ENCODE measurements at places on chromosomes 7 and 10.

- no peak overlapping the region for H3K27ac ChIP-seq
- no peak overlapping the region for H3K4me3 ChIP-seq
- H3K4me1 ChIP-seq = peaks cover 11% of the 10 kb centered on the region
Observed at GRCh38 chr7:20220921-20221547, 3.9 kb upstream of the MACC1 start.

DNA sequence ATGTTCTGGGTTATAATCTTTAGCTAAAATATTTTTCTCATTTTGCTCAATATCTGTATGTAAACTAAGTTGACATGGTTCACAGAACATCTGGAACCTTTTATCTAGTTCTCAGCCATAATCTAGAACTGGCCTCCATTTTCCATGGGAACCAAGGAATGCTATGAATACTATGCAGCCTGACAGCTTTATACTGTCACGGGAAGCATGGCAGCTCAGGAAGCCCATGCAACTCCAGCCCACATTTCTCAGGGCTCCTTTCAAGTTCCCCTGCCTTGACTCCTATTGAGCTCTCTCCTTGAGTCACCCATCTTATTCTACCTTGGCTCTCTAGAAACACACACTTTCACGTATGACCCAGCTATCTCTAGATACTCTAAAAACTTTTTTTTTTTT is 36.6 kb upstream of the PRKAR2B start:
- H3K27me3 ChIP-seq = no peaks in the 10 kb centered on the region
- peaks cover 1% of the 10 kb centered on the region for H3K4me1 ChIP-seq
- no peak overlapping the region for H3K4me3 ChIP-seq
- H3K36me3 ChIP-seq = no peaks in the 10 kb centered on the region
- DNase-seq = no peak

DNA sequence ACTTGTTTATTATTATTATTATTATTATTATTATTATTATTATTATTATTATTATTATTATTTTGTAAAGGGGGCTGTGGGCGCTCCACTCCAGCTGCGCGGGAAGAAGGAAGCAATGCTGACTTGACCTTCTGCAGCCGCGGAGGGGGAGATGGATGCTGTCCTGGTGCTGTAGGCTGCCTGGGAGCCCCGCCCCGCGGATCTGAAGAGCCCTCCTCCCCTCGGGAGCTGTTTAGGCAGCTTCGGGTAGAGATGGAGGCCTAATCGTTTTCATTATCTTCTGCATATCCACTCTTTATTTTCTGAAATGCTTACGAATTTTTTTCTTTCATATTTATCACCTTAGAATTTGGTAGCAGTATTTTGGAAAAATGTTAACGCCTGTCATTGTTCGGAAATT is 101.2 kb upstream of the KLF6 start:
- no peak overlapping the region for H3K4me3 ChIP-seq
- no peak overlapping the region for H3K27ac ChIP-seq

DNA sequence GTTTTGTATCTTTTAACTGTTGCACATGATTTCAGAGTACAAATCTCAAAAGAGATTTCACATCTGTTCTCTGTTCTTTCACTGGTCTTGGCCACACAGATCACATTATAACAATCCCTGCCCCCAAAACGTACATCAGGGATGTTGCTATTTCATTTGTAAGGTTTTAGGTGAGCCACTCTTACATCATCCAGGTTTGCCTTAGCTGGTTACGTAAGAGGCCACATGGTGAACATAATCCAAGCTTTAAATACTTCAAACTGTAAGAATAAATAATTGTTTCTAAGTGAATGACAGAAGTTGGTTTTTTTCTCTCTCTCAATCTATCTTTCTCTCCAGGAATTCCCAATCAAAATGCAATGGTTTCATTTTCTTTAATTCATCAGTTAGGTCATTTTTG is 245.9 kb upstream of the HGF start:
- no peak for DNase-seq
- H3K36me3 ChIP-seq = no peaks in the 10 kb centered on the region
- H3K4me3 ChIP-seq = no peak overlapping the region
- no peak overlapping the region for H3K27ac ChIP-seq

GRCh38 chr7:76201732-76202665 is at the start of gene SRRM3:
Gene SRRM3, plus strand, starts transcription at chr7:76201896. Its CDS starts 33,171 bp downstream, at chr7:76235067.
- DNase-seq = peak; percentile 80
- no peak within 1 kb of the TSS for H3K27ac ChIP-seq
- no peak within 1 kb of the TSS for H3K4me3 ChIP-seq

DNA sequence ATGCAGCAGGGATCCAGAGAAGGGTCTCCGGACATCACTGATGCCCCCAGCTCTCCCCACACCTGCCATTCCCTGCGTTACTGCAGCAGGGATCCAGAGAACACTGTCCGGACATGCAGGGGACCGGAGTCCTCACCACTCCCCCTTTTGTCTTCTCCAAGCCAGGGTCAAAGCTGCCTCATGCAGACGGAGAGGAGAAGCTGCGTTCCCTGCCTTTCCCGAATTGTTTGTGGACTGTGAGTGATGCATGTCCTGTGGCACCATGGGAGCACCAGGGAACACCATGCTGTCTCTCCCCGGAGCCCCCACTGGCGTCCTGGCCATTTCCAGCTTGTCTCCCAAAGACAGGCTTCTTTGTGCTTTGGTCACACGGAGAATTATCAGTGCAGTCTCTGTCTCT is 599.7 kb downstream of the PTPRN2 start:
- no peaks in the 10 kb centered on the region for H3K36me3 ChIP-seq
- H3K27me3 ChIP-seq = no peaks in the 10 kb centered on the region
- H3K27ac ChIP-seq = no peak overlapping the region
- no peak for DNase-seq
- H3K4me3 ChIP-seq = no peak overlapping the region
- no peaks in the 10 kb centered on the region for H3K4me1 ChIP-seq

GRCh38 chr7:41576166-41576565 is 126.7 kb downstream of the INHBA start:
- H3K4me1 ChIP-seq = no peaks in the 10 kb centered on the region
- H3K27me3 ChIP-seq = peaks cover 9% of the 10 kb centered on the region
- no peak overlapping the region for H3K4me3 ChIP-seq
- no peak overlapping the region for H3K27ac ChIP-seq

- DNase-seq = no peak
- H3K27me3 ChIP-seq = no peaks in the 10 kb centered on the region
Observed at GRCh38 chr10:47146572-47146971, 153.4 kb upstream of the GDF10 start.

DNA sequence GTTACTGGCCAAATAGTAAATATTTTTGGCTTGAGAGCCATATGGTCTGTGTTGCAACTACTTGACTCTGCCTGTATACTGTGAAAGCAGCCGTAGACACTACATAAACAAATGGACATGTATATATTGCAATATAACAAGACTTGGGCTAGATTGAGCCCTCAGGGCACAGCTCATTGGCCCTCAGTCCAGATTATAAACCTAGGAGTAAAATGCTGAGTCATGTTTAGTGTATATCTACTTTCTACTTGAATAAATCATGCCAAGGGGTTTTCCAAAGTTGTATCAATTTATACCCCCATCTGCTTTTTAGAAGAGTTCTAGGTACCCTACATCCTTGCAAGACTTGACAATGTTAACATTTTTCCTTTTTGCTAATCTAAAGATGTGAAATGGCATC is 27.4 kb upstream of the POU6F2 start:
- no peak overlapping the region for H3K27ac ChIP-seq
- DNase-seq = no peak
- H3K4me1 ChIP-seq = no peaks in the 10 kb centered on the region
- peaks cover 32% of the 10 kb centered on the region for H3K27me3 ChIP-seq
- no peaks in the 10 kb centered on the region for H3K36me3 ChIP-seq

GRCh38 chr10:24962995-24963394 is 10.6 kb upstream of the PRTFDC1 start:
- no peaks in the 10 kb centered on the region for H3K36me3 ChIP-seq
- DNase-seq = no peak
- H3K4me3 ChIP-seq = no peak overlapping the region
- H3K27me3 ChIP-seq = no peaks in the 10 kb centered on the region
- H3K4me1 ChIP-seq = no peaks in the 10 kb centered on the region

DNA sequence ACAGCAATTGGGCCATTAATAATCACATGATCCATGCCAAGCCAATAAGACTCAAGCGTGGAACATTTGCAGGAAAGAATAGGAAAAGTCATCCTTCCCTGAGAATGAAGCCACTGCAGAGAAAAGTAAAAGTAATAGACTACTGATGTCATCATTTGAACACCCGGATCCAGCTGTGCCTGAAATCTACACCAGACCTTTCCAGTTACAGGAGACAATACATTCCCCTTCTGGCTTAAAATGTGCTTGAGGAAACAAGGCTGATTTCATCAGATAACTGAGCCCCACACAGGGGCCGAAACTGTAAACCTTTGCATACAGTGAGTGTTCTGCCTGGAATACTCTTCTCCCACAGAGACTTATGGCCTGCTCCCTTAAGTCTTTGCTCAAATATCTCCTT is 232.8 kb downstream of the KCNMA1 start:
- no peak overlapping the region for H3K27ac ChIP-seq
- H3K4me1 ChIP-seq = no peaks in the 10 kb centered on the region
- H3K4me3 ChIP-seq = no peak overlapping the region
- peaks cover 7% of the 10 kb centered on the region for H3K27me3 ChIP-seq
- no peaks in the 10 kb centered on the region for H3K36me3 ChIP-seq

- H3K4me3 ChIP-seq = no peak overlapping the region
- DNase-seq = no peak
- H3K4me1 ChIP-seq = peaks cover 14% of the 10 kb centered on the region
- H3K36me3 ChIP-seq = no peaks in the 10 kb centered on the region
- H3K27me3 ChIP-seq = no peaks in the 10 kb centered on the region
Observed at GRCh38 chr7:26166684-26167266, 14.8 kb downstream of the NFE2L3 start.

- H3K4me1 ChIP-seq = no peaks in the 10 kb centered on the region
- peaks cover 3% of the 10 kb centered on the region for H3K27me3 ChIP-seq
- H3K36me3 ChIP-seq = no peaks in the 10 kb centered on the region
- H3K27ac ChIP-seq = no peak overlapping the region
- no peak for DNase-seq
- no peak overlapping the region for H3K4me3 ChIP-seq
Observed at GRCh38 chr10:77531441-77532001, 106.1 kb downstream of the KCNMA1 start.

DNA sequence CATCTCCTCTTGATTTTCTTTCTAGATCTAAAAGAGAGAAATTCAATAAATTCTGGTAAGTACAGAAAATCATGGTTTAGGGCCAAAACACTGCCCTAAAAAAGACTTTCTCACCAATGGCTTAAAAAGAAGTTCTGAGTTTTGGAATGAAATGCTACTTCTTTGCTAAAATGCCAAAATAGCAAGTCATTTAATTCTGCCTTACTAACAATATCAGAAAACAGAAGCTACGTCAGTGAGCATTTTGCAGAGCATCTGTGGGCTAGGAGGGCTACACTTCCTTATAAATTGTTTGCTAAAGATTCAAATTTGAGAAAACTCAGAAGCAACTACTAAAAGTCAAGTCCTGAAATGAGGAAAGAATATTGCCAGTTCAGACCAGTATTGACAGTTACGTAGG is 560.8 kb upstream of the CELF2 start:
- DNase-seq = no peak
- no peaks in the 10 kb centered on the region for H3K4me1 ChIP-seq
- H3K27ac ChIP-seq = no peak overlapping the region

- H3K36me3 ChIP-seq = no peaks in the 10 kb centered on the region
- H3K4me1 ChIP-seq = no peaks in the 10 kb centered on the region
- no peak for DNase-seq
Observed at GRCh38 chr10:64814201-64814600, 1293.0 kb downstream of the REEP3 start.

- peaks cover 16% of the 10 kb centered on the region for H3K4me1 ChIP-seq
- H3K4me3 ChIP-seq = peak within 1 kb of the TSS; percentile 98
- H3K27me3 ChIP-seq = no peaks in the 10 kb centered on the region
- peak within 1 kb of the TSS; percentile 99 for H3K27ac ChIP-seq
- peak; percentile 95 for DNase-seq
Observed at GRCh38 chr10:94362360-94363250, at the start of gene NOC3L. Gene NOC3L, minus strand, starts transcription at chr10:94362939. Its CDS starts 101 bp downstream, at chr10:94362838.

GRCh38 chr7:7563269-7563668 is 3.4 kb upstream of the MIOS start:
- H3K36me3 ChIP-seq = peaks cover 4% of the 10 kb centered on the region
- no peaks in the 10 kb centered on the region for H3K27me3 ChIP-seq
- H3K4me1 ChIP-seq = peaks cover 7% of the 10 kb centered on the region

DNA sequence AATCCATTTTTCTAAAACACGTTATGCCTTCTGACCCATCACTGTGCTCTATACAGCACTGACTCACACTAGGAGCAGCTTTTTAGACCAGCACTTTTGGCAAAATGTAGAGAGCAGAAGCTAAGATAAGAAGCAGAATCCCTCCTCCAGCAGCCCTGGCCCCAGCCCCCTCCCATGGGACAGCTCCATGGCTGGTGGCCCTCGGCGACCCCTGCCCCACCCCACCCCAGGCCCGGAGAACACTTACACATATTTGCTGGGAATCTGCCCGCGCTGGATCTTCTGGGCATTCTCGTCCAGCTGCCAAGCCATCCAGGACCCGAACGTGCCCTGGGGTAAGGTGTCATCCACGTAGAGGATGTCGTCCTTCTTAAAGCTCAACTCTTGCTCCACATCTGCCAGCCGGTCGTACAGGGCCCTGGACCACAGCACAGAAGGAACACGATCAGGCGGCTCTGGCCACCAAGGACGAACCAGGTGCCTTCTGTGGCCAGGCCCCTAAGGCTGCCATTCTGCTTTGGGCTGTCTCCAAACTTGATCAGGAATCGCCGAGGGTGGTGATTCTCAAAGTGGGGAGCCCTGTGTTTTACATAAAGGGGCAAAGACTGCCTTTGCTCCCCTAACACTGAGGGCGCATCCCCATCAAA is 119.9 kb downstream of the DLG5 start:
- no peak overlapping the region for H3K4me3 ChIP-seq
- no peak overlapping the region for H3K27ac ChIP-seq
- no peaks in the 10 kb centered on the region for H3K36me3 ChIP-seq
- no peak for DNase-seq

DNA sequence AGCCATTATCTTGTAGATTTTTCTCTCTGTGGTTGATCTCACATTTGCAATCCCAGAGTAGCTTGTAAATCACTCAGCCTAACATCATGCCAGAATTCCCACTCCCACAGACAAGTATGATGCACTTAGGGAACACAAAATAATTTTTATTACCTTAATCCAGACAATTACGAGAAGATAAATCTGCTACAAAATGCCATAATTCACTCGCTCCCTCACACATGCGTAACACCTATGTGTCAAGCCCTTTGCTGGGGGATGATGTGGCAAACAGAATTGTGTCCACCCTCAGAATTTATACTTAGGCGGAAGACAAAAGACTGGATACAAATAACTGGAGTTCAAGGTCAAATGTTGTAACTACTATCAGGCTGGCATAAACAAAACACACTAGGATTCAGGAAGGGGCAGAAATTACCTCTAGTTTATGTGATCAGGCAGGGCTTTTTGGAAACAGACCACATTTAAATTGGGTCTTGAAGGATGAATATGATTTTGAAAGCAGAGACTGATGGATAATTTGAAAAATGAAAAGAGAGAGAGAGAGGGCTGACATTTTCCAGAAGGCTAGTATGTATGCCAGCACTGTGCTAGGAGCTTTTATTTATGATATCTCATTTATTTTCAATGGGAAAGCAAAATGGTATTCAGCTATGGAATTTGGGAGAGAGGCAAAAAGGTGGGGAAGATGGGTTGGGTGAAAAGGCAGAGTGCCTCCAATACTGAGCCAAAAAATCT is 69.8 kb downstream of the DOCK4 start:
- H3K4me3 ChIP-seq = no peak overlapping the region
- no peak for DNase-seq
- no peaks in the 10 kb centered on the region for H3K4me1 ChIP-seq
